Heart left ventricle (tissue), 16 donors: ENCODE measurements at places on chromosomes 11 and 22.
A peak's percentile ranks its signal among the peaks of the same experiment; 100 is the strongest.

- peaks cover 17% of the 10 kb centered on the region for H3K27me3 ChIP-seq
- no peak for DNase-seq
- no peak overlapping the region for H3K27ac ChIP-seq
- no peaks in the 10 kb centered on the region for H3K36me3 ChIP-seq
Measured at GRCh38 chr22:30077279-30077880, 2.9 kb upstream of the HORMAD2 start.

GRCh38 chr22:43823353-43823908 lies 11.3 kb upstream of the EFCAB6 start:
- no peak overlapping the region for H3K4me3 ChIP-seq
- no peak overlapping the region for H3K27ac ChIP-seq
- no peaks in the 10 kb centered on the region for H3K4me1 ChIP-seq
- no peaks in the 10 kb centered on the region for H3K36me3 ChIP-seq

- H3K36me3 ChIP-seq = peaks cover 100% of the 10 kb centered on the region
- H3K27me3 ChIP-seq = no peaks in the 10 kb centered on the region
- no peak overlapping the region for H3K4me3 ChIP-seq
- H3K27ac ChIP-seq = no peak overlapping the region
- no peaks in the 10 kb centered on the region for H3K4me1 ChIP-seq
Measured at GRCh38 chr22:26466196-26466595, 17.4 kb downstream of the HPS4 start.

GRCh38 chr11:93895106-93895862 lies 44.9 kb upstream of the VSTM5 start:
- H3K36me3 ChIP-seq = no peaks in the 10 kb centered on the region
- DNase-seq = no peak
- no peak overlapping the region for H3K27ac ChIP-seq
- H3K4me3 ChIP-seq = no peak overlapping the region
- no peaks in the 10 kb centered on the region for H3K27me3 ChIP-seq

DNA sequence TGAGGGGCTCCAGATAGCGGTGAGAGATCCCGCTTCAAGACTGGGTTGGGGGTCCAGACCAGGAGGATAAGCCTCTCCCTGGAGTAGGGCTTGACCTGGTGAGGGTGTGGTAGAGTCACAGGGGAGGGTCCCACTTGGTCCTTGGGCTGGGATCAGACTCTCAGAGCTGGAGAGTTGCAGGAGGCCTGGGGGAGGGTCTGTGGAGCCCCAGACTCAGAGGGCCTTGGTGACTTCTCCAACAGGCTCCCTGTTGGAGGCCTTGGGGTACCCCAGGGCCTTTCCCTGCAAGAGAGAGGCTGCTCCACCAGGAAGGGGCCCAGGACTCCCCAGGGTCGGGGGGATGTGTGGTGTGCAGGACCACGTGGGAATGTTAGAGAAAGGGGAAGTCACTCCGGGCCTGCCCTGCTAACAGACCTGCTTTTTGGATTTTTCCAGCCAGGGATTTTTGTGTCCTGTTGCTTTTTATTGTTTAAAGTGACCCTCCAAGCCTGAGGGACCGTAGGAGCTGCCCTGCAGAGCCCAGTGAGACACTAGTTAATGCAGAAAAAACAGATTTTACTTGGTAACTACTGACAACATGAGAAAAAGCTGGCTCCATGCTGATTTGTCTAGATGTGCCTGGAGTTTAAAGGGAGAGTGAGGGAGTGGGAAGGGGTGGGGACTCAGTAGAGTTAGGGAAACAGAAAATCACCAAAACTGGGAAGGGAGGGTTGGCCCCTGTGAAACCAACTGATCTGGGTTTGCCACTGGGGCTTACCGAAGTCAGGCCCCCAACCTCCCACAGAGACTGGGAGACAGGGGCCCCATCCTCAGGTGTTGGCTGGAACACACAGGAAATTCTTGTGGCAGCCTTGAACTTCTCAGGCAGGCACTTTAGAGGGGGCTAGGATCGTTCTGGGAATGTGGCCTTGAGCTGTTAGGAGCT lies 801 bp upstream of the TXNRD2 start:
- peak; percentile 47 for DNase-seq
- H3K36me3 ChIP-seq = no peaks in the 10 kb centered on the region
- no peaks in the 10 kb centered on the region for H3K27me3 ChIP-seq
- peak overlapping the region; percentile 95 for H3K4me3 ChIP-seq
- H3K4me1 ChIP-seq = peaks cover 6% of the 10 kb centered on the region

DNA sequence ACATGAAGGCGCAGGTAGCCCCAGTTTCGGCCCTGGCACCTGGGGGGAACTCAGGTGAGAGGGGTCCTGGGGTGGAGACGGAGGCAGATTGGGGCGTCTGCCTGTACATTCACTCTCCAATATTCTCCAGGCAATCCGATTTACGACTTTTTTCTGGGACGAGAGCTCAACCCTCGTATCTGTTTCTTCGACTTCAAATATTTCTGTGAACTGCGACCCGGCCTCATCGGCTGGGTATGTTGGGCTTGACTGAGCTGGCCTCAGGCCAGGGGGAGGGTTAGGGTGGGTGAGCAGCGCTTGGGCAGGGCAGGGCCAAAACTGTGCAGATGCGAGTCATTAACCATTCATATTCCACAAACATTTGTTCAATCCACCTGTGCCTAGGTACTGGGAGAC lies 1.7 kb downstream of the TM7SF2 start:
- H3K4me3 ChIP-seq = peak overlapping the region; percentile 68
- peaks cover 59% of the 10 kb centered on the region for H3K4me1 ChIP-seq
- no peak for DNase-seq
- H3K27ac ChIP-seq = peak overlapping the region; percentile 68

- H3K36me3 ChIP-seq = no peaks in the 10 kb centered on the region
- H3K4me3 ChIP-seq = no peak overlapping the region
- peaks cover 15% of the 10 kb centered on the region for H3K4me1 ChIP-seq
- no peak overlapping the region for H3K27ac ChIP-seq
- DNase-seq = no peak
Measured at GRCh38 chr11:12013781-12014180, 5.4 kb upstream of the DKK3 start.

GRCh38 chr11:117980280-117980679 lies 5.9 kb upstream of the IL10RA start:
- H3K4me3 ChIP-seq = no peak overlapping the region
- H3K4me1 ChIP-seq = no peaks in the 10 kb centered on the region
- no peaks in the 10 kb centered on the region for H3K27me3 ChIP-seq
- no peaks in the 10 kb centered on the region for H3K36me3 ChIP-seq

DNA sequence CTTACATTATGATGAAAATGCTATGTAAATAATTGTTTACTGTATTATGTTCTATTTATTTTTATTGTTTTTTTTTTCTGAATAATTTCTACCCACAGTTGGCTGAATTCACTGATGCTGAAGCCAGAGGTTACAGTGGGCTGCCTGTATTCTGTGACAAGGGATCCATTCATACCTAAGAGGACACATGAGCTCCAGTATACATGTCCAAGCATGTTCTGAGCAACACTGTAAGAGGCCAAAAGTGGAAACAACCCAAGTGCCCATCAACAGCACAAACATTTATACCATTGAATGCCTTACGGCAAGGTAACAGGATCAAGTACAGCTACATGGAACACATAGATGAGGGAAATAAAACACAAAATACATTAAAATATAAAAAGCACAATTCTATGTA lies 1.4 kb upstream of the SRSF8 start:
- H3K27me3 ChIP-seq = no peaks in the 10 kb centered on the region
- DNase-seq = no peak
- H3K36me3 ChIP-seq = no peaks in the 10 kb centered on the region

DNA sequence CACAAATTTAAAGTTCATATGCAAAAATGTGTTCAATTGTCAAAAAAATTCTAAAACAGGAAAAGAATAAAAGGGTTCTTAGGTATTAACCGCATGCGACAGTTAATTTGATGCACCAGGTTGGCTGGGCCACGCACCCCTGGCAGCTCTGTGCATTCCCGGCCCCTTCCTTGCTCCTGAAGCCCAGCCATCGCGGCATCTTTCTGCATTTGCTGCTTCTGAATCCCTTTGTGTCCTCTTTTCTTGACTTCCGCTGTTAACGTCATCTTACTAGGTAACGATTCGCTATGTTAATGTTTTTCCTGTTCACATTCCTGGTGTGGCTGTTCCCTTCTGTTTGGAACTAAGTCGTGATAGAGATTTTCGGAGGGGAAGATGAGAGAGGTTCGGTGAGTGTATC lies 7.9 kb upstream of the KLHDC7B start:
- H3K4me3 ChIP-seq = no peak overlapping the region
- H3K4me1 ChIP-seq = no peaks in the 10 kb centered on the region
- no peaks in the 10 kb centered on the region for H3K36me3 ChIP-seq

DNA sequence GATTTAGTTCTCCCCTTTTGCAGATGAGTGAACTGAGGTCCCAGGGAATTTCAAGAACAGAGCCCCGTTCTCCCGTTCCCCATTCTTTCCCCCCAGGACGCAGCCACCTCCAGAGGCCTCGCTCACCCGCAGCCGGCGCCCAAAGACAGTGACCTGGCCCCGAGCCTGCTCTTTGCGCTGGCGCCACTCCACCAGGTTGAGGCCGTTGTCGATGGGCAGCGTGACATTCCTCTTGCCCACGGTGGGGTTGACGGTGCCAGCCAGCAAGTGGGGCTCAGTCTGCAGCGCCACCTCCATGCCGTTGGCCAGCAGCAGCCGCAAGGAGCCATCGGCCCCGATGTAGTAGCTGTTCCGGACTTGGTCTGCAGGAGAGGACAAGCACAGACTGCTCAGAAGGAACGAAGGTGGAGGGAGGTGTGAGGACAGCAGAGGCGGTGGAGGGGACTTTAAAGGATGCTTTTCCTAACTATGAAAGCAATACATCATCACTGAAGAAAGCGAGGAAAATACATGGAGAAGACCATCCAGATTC lies 101.4 kb upstream of the NARS2 start:
- no peaks in the 10 kb centered on the region for H3K4me1 ChIP-seq
- H3K27me3 ChIP-seq = no peaks in the 10 kb centered on the region
- H3K4me3 ChIP-seq = no peak overlapping the region

- H3K27ac ChIP-seq = peak overlapping the region; percentile 79
- peaks cover 82% of the 10 kb centered on the region for H3K4me1 ChIP-seq
- H3K36me3 ChIP-seq = peaks cover 7% of the 10 kb centered on the region
- DNase-seq = no peak
- no peaks in the 10 kb centered on the region for H3K27me3 ChIP-seq
- no peak overlapping the region for H3K4me3 ChIP-seq
Measured at GRCh38 chr11:114073828-114074381, 14.4 kb downstream of the ZBTB16 start.

DNA sequence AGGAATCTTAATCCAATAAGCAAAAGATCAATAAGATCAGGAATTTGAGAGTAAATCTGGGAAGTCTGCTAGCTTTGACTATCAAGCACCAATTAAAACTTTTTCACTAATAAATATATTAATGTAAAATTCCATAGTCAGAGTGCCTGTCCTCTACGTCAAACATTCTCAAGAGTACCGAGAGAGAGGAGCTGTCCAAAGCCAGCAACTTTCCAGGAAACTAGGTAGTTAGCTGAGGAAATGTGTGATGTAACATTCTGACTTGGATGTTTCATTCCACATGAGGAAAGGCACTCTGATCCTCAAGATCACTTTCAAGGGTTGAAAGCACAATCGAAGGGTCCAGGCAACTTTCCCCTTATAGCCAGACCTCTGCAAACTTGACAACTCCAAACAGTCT lies 113.2 kb downstream of the STK33 start:
- H3K36me3 ChIP-seq = no peaks in the 10 kb centered on the region
- H3K27ac ChIP-seq = no peak overlapping the region
- no peak for DNase-seq
- no peaks in the 10 kb centered on the region for H3K27me3 ChIP-seq

- no peak overlapping the region for H3K27ac ChIP-seq
- H3K4me1 ChIP-seq = no peaks in the 10 kb centered on the region
- peaks cover 4% of the 10 kb centered on the region for H3K27me3 ChIP-seq
- H3K36me3 ChIP-seq = no peaks in the 10 kb centered on the region
Measured at GRCh38 chr11:11119917-11120316, 233.1 kb downstream of the CSNK2A3 start.

- H3K4me3 ChIP-seq = no peak overlapping the region
- H3K27me3 ChIP-seq = no peaks in the 10 kb centered on the region
- no peaks in the 10 kb centered on the region for H3K36me3 ChIP-seq
- DNase-seq = no peak
Measured at GRCh38 chr22:37141476-37141875, 8.2 kb downstream of the IL2RB start.

GRCh38 chr11:68976563-68976962 lies 4.2 kb downstream of the MRGPRD start:
- DNase-seq = no peak
- H3K36me3 ChIP-seq = no peaks in the 10 kb centered on the region
- peaks cover 9% of the 10 kb centered on the region for H3K4me1 ChIP-seq
- H3K27ac ChIP-seq = no peak overlapping the region

GRCh38 chr22:35600476-35600875 lies 16.7 kb downstream of the MB start:
- peaks cover 2% of the 10 kb centered on the region for H3K4me1 ChIP-seq
- no peaks in the 10 kb centered on the region for H3K27me3 ChIP-seq
- peaks cover 10% of the 10 kb centered on the region for H3K36me3 ChIP-seq
- no peak for DNase-seq
- H3K4me3 ChIP-seq = no peak overlapping the region

DNA sequence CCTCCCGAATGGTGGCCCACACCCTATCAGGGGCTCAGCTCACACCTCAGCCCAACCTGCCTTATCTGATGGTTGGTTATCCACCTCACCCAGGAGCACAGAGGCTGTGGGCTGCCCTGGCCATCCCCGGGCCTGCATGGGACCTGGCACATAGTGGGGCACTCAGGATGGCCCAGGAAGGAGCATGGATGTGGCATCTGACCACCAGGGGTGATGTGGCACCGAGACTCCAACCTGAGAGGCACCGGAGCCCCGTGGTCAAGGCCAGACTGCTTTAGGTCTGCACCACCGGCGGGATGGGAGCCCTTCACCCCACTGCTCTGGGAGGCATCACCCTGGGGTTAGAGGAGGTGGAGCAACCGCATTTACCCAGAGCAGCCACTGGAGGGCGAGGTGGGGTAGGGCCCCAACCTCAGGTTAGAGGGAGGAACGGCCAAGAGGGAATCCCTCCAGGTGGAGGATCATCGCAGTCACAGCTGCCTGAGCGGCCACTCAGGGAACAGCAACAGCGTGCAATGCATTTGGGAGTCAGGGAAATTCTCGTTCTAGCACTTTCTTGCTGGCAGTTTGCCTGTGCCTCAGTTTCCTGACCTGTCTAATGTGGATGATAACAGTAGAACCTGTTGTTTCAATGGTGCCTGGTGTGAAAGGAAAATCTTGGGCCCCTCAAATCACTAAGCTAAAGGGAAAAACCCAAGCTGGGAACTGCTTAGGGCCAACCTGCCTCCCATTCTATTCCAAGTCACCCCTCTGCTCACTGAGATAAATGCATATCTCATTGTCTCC lies 52.9 kb upstream of the CARS1 start:
- no peaks in the 10 kb centered on the region for H3K4me1 ChIP-seq
- peaks cover 67% of the 10 kb centered on the region for H3K36me3 ChIP-seq
- H3K27me3 ChIP-seq = no peaks in the 10 kb centered on the region
- peak; percentile 38 for DNase-seq

DNA sequence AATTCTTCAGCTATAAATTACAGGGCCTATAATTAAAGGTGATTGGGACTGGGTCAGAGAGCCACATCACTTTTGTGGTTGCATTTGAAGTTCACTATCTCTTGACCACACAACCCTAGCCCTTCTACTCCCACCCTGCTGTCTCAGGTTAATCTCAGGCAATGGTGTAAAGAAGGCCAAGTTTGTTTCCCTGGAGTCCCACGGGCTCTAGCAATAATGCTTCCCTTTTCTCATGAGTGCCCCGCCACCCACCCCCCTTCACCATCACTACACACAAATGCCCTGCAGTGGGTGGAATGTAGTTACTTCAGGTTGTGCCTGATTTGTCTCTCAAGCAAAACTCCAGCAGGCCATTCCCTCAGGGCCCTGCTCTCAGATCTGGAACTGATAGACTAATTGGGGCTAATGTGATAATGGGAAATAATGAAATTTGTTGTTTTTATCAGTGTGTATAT lies 1.8 kb upstream of the EHF start:
- H3K27ac ChIP-seq = no peak overlapping the region
- H3K4me3 ChIP-seq = no peak overlapping the region
- H3K4me1 ChIP-seq = peaks cover 17% of the 10 kb centered on the region
